ENCODE measurements at places on chromosomes 12 and 14.

GRCh38 chr14:48384821-48385220, 709.4 kb upstream of the MDGA2 start:
- DNase-seq, result no peak

DNA sequence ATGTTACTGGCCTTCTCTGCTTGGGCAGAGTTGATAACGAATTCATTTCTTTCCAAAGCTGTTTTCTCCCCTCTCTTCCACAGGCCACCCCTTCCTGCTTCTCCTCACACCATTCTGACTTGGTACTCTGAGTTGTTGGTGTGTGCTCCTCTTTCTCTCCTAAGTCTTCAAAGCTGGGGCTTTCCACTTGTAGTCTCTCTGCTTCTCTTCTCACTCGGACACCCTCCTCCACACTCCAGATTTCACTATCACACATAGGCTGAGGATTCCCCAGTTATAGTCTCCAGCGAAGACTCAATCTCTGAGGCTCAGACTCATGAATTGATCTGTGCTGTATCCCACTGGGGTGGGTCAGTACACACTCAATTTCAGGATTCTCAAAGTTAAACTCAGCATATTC, 201.0 kb downstream of the SSPN start:
- DNase-seq, result no peak

DNA sequence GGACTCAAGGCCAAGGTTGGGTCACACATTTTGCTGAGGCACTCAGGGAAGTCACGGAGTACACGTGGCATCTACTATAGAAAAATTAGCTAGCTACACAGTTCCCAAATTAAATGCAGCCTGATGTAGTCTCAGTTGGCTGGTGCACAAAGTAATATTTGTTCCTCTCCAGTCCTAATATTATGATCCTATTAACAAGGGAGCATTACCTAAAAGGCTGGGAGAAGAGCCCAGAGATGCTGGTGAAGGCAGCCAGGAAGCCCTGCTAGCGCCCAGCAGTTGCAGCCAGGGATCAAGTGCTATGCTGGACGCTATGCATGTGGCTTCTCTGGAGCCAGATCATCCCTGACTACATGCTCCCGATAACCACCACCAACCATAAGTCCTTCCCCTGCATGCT, 88.0 kb upstream of the GSC start:
- DNase-seq, result no peak

GRCh38 chr12:45231515-45232145, 15.7 kb downstream of the ANO6 start:
- peak; percentile 85 for DNase-seq

- DNase-seq, result no peak
Observed at GRCh38 chr12:113370923-113371682, 12.7 kb downstream of the PLBD2 start.

- DNase-seq, result peak; percentile 41
Observed at GRCh38 chr12:6850796-6851152, 312 bp downstream of the CDCA3 start.

GRCh38 chr12:19988459-19988873, 379.9 kb upstream of the PDE3A start:
- no peak for DNase-seq

- peak; percentile 57 for DNase-seq
Observed at GRCh38 chr14:73686901-73687300, 27.3 kb downstream of the PNMA1 start.

DNA sequence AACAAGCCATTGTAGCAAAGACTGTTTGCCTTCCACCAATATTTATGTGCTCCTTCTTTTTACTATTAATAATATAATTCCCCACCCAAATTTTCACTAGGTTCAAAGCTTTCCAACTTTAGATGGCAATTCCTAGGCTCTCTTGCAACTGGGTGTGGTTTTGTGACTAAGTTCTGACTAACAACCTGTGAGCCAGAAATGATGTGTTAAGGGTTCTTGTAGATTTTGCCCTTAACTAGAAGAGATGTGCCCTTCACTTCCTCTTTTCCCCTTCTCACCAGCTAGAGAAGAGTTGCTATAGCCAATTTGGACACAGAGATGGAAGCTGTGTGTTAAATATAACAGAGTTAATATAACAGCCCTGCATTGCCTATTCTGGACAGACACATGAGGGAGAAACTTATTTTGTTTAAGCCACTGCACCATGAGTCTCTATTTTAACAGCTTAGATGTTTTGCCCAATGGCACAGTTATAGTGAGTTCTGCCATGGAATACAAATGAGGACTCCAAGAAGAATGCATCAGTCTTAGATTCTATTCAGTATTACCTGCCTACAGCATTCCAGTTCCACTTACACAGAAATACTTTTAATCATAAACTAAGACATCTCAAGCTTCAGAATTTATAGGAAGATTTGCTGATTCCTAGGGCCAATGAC, 216.2 kb downstream of the DUSP6 start:
- peak; percentile 49 for DNase-seq

DNA sequence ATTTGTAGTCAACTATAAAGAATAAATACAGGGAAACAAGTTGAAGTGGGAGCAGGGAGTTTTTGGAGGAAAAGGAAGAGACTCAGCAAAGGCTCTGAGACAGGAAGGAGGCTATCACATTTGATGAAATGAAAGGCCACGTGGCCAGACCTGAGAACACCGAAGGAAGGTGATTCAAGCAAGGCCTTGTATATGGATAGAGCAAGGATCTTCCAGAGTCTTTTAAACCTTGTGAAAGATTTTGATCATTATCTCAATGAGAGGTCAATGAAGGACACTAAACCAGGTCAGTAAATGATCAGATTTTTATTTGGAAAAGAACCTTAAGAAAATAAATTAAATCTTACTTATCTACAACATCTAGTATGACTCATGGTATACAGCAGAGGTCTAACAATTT, 523.5 kb downstream of the SLC16A7 start:
- no peak for DNase-seq

- no peak for DNase-seq
Observed at GRCh38 chr12:72315858-72316257, 43.7 kb downstream of the TRHDE start.

- no peak for DNase-seq
Observed at GRCh38 chr12:120835657-120836056, 68.5 kb downstream of the SPPL3 start.

DNA sequence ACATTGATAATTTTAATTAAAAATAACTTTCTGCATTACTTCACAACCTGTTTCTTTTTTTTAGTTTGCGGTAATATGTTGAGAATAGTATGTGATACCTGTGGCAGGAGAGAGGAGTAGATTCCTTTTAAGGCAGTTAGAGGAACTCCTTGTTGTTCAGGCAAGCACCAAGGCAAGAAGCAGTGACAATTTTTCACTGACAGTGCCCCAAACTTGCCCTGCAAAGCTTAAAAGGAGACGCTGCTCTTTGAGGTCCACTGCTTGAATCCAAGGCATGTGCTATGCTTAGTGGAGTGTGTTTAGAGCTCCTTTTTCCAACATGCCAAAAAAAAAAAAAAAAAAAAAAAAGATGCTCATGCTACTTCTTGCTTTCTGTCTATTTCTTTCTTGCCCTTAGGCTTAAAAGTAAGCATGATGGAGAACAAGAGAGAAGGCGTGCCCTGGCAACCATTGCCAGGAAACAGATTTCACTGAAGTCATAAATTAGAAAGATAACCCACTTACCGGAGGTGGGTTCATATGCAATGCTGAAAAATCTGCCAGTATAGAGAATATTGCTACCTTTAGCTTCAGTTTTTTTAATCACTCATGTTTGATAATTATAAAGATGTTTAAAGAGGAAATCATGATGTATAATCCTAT, 58.3 kb upstream of the DYRK2 start:
- no peak for DNase-seq

DNA sequence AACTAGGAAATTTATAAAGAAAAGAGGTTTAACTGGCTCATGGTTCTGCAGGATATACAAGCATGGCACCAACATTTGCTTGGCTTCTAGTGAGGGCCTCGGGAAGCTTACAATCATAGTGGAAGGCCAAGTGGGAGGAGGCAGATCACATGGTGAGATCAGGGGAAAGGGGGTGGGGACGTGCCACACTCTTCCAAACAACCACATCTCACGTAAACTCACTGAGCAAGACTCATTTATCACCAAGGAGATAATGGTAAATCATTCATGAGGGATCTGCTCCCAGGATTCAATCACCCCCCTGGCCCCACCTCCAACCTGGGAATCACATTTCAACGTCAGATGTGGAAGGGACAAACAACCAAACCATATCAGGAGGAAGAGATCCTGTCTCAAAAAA, 35.8 kb downstream of the NUMB start:
- no peak for DNase-seq

DNA sequence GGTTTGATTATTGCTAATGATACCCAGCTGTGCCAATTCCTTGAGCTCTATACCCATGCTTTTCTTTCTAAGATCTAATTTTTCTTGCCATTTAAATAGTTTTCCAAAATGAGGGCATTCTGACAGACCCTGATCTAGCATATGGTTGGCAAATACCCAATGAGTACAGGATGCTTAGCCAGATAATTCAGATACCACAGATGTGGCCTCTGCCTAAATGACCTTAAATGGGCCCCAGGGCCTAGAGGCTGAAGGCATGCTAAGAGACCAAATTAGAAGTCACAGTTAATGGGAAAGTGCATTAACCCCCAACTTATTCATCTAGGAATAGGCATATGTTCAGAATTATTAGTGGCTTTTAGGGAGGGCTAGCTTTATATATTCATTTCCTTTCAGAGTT, 122.3 kb upstream of the CNOT2 start:
- DNase-seq, result no peak

DNA sequence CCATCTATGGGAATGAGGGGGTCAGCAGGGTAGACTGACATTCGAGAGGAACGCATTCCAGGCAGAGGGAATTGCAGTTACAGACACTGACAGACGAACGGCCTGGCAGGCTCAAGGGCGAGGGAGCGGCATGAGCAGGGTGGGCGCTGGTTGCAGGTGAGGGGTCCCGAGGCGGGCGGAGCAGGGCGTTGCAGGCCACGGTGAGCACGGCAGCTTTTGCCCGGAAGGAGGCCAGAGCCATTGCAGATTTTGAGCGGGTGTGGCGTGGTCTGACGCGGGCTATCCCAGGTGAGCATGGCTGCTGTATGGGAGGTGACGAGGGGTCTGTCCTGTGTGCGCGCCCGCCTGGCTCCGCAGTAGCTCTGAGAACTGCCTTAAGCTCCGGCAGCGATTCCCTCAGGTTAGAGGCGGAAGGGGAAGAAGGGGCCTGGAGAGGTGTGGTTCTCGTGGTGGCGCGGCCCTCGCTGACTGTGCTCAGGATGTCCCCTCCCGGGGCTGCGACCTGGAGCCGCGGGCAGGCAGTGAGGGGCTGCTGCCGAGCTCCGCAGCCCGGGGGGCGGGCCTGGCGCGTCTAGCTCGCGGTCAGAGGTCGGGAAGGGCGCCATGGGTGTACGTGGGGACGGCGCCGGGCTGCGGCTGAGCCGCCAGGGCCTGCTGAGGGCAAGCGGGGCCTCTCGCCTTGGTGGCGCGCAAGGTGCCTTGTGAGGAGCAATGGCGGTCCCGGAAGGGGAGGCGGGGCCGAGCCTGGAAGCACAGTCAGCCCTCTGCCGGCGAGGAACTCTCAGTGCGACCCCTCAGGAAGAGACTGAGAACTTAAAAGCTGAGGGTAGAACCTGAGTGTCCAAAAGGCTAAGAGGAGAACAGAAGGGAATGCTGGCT, 177.1 kb downstream of the CACNA1C start:
- DNase-seq, result no peak

DNA sequence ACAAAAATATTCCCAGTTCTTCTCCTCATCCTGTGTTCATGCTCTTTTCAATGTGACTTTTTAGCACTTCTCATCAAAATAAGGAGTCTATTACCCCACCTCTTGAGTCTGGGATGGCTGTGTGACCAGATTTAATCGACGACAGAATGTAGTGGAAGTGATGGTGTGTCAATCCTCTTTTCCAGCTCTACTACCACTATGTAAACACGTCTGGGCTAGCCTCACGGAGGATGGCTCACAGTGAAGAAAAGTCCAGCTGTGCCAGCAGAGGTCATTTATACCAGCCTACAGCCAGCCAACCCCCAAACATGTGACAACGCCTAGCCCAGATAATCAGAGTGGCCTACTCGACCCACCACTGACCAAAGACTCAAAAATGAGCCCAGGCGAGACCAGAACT, 37.3 kb upstream of the FGF6 start:
- DNase-seq, result no peak

- DNase-seq, result no peak
Observed at GRCh38 chr12:43131301-43131700, 420.7 kb downstream of the ADAMTS20 start.

DNA sequence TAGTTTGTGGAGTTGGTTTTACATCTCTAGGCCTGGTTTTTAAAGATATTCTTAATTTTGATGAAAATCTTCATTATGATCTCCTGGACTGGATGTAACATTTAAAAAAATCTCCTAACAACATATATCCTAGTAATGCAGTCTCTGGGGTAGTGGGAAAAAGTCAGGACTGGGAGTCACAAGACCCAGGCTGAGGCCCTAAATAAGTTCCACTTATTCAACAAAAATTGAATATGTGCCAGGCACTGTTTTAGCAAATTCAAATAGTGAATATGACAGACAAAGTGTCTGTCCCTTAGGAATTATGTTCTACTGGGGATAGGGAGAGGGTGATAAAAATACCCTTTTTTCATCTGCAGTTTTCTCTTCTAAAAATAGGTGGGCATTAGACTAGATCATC, 248.4 kb downstream of the PAWR start:
- no peak for DNase-seq

DNA sequence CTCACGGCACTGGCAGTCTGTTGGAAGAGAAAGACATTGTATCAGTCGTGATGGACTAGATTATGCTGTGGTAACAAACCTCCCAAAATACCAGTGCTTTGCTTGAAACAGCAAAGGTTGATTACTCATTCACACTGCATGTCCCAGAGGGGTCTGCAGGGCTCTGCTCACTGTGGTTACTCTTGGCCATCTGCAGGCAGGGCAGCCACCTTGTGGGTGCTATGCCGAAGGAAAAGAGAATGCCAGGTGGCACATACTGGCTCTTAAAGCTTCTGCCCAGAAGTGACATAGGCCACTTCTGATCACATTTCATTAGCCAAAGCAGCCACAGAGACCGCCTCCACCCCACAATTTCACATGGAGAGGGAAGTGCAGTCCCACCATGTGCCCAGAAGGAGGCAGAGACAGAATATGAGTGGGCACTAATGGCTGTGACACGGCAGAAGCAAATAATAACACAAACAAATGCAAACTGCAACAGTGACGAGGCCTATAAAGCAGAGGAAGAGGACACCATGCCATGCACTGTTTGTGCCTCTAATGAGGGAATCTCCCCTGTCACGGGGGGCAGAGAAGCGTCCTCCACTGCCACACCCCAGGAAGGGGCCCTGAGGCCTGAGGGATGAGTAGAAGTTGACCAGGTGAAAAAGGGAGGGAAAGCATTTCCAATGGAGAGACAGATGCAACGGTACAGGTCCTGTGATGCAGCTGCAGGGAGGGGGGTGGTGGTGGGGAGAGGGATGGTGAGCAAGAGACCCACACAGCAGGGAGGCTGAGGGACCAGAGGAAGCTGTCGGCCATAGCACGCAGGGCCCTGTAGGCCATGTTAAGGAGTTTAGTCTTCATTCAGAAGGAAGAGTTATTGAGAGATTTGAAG, 51.7 kb upstream of the KICS2 start:
- peak; percentile 35 for DNase-seq

- DNase-seq, result no peak
Observed at GRCh38 chr12:119479121-119479561, 114.4 kb upstream of the TMEM233 start.

All from iris pigment epithelial cell (primary cell).